Sciatic nerve (tissue), 2 donors: ENCODE measurements at places on chromosomes 12 and 14. TPM values are rescaled to one million over a fixed set of nuclear protein-coding genes. Genes with fewer than 3 reads are reported as not detected.

The NKX2-8 gene
- not detected for total RNA-seq

The SYNDIG1L gene
- total RNA-seq: 0.58 TPM

The STXBP6 gene
- 18.1 TPM for total RNA-seq

The TMEM229B gene
- 2.9 TPM for total RNA-seq

The RIN3 gene
- total RNA-seq: 22.1 TPM

The CEBPE gene
- total RNA-seq: 0.31 TPM

GRCh38 chr12:20527417-20528163, 159.3 kb downstream of the PDE3A start:
- DNase-seq: no peak

DNA sequence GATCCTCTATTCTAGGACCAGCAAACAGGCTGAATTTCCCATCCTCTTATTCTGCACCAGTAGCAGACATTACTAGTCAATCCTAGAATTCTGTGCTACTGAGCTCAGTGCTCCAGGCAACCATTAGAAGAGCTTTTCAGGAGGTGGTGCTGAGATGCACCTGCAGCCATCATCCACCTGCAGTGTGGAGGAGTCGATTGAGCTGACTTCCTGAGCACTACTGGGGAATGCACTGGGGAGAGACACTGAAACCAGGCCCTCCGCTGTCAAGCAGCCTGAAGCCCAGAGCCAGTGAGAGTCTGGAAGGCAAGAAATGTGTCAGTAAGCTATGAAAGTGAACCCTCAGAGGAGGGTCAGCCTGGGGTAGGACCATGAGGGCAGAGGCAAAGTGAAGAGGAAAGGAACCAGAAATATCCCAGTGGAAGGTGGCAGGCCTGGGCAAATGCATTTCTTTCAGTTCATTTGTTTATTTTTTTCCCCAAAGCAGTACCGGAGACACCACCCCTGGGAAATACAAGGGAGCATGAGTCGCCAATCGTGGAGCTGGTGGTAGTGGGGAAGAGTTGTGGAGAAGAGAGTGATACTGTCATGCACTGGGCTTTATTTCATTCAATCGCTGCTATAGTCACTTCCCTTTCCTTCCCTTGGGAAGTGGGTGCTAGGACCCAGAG, 23.0 kb upstream of the SERPINA4 start:
- DNase-seq: no peak

DNA sequence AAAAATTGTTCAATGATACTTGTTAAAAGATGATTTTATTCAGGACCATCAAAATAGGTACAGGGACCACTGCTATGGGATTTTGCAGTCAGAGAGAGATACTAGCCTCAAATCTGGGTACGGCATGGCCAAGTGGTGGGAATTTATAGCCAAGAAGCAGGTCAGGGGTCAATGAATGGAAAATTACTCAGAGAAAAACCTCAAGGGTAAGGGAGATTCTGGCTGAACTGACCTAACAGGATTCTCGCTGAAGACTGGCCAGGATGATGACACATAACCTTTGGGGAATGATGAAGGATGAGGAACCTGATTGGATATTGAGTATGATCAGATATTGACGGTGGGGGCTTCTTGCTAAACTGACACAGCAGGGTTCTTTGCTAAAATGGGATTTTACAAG, 32.7 kb downstream of the DEPDC4 start:
- no peak for DNase-seq

DNA sequence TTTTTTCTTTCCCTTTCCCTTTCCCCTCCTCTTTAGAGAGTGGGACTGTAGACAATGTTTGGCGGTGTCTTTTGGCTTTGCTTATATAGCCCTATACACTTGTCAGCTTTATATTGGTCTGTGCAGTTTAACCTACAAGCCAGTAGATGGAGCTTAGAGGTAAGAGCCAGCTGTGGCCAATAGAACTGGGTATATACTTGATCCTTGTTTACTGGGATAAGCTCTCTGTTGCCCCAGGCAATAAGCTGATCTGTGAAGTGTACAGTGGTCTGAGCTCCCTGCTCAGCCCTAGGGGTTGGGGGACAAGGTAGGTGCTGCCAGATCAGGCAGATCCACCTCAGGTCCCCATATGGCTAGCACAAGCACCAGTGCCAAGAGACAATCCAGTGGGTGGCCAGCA, 434.1 kb downstream of the NOVA1 start:
- no peak for DNase-seq

GRCh38 chr12:1920971-1921370, 2.5 kb upstream of the CACNA2D4 start:
- peak; percentile 64 for DNase-seq

DNA sequence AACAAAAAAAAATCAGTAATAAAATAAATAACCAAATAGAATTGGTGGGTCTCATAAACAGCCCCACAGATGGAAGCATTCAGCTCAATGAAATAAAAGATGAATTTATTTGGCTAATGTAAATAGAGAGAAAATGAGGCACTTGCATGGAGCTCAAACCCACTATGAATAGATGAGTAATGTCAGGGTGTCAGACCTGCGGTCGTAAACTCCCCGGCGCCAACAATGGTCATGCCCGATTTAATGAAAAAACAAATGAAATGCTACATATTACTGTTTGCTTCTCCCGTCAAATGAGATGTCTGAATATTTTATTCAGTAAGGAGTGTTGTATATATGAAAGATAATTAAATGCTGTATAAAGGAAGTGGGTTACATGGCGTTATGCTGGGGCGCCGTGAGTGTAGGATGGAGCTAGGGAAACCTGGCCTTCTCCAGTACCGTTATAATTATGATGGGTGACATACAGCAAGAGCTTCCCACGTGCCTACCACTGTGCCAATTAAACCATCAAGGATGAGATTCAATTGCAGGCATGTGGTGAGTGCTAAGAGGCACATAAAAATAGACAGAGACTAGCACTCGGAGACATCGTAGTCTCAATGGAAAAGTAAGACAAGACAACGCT, 648.1 kb downstream of the BCL11B start:
- no peak for DNase-seq

DNA sequence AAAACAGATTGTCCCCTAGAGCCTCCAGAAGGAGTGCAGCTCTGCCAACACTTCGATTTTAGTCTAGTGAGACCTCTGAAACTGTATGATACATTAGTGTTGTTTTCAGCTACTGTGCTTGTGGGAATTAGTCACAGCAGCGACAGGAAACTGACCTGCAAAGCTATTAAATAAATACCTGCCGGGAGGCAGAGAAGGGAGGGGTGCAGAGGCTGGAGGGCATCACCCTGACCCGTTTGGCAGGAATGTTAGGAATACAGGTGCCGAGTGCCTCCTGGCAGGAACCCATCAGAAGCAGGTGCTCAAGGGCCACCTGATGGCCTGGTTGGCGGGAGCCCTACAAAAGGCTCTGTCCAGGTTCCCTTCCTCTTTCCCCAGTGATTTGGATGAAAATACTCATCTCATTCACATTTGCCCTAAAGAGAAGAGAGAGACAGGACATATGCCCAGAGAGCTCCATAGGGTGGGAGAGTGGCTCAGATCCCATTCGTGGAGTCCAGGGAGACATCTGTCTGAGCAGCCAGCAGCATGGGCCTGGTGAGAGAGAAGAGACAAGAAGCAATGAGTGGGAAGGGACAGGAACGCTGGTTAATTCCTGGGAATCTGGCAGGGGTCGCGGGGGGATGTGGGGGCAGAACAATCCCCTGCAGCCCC, 44.6 kb downstream of the C14orf132 start:
- DNase-seq: peak; percentile 31

GRCh38 chr12:111157486-111157885, 211.4 kb downstream of the PHETA1 start:
- DNase-seq: no peak

- no peak for DNase-seq
Measured at GRCh38 chr14:54462048-54462447, 20.9 kb upstream of the CNIH1 start.
